ENCODE measurements at places on chromosomes 2 and 18.

DNA sequence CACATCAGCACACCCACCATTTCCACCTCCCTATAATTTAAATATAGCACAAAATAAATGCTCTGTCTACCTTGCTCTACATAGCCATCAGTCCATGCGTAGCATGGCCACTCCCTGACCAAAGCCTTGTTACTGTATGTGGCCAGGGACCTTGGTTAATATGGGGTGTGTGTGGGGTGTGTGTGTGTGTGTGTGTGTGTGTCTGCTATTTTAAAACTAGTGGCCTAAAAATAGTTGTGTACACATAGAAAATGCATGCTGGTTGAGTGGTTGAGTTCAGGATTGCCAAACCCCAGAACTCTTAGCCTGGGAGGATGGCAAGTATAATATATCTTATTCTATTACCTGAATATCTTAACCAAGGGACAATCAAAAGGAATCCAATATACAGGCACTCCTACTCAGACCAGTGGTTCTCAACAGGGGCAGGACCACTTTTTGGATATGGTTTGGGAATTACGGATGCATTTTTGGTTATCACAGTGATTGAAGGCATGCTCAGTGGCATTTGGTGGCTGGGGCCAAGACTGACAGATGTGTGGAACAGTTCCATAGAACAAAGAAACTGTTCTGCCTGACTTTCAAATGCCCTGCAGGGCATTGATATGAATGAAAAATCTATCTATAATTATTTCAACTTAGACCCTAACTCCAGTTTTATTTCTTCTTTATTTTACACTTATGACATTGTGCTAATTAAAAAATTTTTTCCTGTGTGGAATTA, 72.3 kb upstream of the PSME4 start:
- no peak for DNase-seq

GRCh38 chr2:213159768-213160167, 8.4 kb upstream of the IKZF2 start:
- DNase-seq: no peak

GRCh38 chr2:136281281-136282114, 163.5 kb upstream of the CXCR4 start:
- peak; percentile 30 for DNase-seq

DNA sequence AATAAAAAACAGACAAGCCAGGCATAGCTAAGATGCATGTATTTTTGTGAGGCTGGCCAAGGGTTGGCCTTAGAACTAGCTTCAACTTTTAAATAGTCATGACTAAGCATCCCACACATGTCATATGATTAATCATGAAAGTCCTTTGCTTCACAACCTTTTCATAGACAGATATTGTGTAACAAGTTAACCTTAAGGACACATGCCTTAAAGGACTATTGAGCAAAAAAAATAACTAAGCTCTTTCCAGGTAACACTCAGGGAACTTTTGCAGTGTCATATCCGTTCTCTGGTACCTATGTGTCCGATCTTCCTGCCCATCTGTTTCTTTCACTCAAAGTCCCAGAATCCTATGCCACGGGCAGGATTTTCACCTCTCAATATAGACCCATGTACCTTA, 498.4 kb downstream of the STK39 start:
- no peak for DNase-seq

- DNase-seq: no peak
Observed at GRCh38 chr2:73037947-73038585, 33.4 kb downstream of the SFXN5 start.

DNA sequence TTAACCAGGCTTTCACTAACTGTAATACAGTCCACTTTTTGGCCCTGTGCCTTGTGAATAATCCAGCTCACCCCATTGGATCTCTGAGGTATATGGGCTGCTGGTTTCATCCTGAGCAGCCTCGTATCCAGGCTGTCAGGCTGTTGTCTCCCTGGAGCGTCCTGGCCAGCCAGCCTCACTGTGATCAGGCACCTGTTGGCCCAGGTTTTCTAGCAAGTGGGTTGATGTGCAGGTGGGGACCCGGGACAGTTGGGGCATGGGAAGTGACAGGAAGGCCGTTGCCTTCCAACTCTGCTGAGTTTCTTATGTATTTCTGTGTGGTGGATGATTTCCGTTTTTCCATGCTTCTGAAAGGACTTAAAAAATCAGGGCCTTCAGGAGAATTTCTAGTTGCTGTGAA, 132.4 kb downstream of the ACOXL start:
- no peak for DNase-seq

DNA sequence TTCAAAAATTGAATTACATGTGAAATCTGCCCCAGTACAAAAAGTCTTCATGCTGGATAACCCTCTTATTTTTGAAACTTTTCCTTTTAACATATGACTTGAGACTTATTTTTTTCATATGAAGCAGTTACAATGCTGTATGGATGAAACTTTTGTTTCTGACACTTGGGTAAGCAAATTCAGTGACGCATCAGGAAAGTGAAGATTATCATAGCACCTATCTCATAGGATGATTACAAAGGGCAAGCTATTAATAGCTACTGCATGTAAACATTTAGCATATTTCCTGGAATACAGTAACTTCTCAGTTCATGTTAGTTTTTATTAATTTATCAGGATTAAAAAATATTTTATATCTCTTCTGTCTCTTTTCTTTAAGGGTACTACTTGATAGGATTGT, 1109.2 kb downstream of the LRP1B start:
- DNase-seq: no peak

GRCh38 chr2:177767768-177768167, 304.8 kb downstream of the PDE11A start:
- DNase-seq: no peak

DNA sequence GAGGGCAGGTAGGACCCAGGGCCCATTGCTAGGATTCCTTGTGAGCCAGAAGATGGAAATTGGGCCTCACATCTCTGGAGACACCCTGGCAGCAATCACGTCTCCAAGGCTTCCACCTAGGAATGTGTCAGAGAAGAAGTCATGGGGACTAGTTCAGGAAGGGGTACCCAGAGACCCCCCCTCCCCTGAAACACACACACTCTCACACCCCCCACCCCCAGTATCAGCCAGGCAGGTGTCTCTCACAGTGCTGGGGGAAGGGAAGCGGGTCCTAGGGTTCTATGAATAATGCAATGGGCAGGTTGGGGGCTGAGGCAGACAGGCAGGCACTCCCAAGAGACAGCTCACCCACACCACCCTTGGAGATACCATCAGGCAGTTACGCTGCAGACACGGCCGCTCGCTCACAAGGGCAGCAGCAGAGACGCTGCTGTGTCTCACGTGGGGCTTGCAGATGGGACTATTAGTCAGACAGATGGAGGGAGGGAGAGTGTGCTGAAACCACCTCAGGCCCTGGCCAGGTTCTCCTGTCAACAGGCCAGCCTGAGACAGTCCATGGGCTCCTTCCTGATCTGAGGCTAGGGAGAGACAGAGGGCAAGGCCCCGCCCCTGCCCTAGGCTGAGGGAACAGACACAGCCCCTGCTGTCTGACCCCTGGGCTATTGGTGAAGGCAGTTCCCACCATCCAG, 134.6 kb downstream of the CYP26B1 start:
- DNase-seq: no peak

DNA sequence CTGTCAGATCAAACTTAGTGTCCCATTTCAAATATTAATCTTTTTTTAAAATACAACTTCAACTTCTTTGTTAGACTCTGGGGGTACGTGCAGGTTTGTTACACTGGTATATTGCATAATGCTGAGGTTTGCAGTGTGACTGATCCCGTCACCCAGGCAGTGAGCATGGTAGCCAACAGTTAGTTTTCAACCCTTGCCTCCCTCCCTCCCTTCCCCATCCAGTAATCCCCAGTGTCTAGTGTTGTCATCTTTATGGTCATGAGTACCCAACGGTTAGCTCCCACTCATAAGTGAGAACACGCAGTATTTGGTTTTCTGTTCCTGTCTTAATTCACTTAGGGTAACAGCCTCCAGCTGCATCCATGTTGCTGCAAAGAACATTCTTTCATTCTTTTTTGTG, 23.9 kb downstream of the NOL10 start:
- no peak for DNase-seq

- DNase-seq: no peak
Observed at GRCh38 chr18:25467226-25467987, 115.4 kb upstream of the ZNF521 start.

DNA sequence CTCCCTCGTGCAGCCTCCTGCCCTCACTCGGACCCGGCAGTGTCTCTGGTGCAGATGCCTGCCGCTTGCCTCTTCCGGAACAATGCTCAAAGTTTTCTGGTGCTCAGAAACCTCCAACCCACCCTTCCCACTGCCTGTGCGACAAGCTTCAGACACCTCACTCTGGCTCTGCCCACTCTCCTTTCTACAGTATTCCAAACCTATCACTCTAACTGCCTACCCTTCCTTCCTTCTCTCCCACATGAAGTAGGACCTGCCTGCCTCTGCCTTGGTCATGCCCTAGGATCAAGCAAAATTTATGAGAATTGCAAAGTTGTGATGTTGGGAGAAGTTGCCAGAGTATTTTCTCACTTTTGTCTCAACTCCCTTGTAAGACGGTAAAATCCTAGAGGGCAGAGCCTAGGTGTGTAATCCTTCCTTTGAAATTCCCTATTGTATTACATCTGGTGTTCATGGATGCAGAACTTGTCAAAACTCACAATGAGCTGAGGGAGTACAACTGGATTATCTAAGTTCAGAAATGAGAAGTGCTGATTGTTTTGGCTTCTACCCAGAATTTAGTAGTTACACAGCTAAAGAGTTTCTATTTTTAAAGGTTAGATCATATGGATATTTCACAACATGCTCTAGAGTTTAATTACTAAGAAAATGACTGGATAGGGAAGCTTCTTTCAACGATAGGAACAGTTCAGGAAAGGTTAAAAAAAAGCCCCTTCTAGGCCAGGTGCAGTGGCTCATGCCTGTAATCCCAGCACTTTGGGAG, 7.2 kb downstream of the NPC1 start:
- DNase-seq: no peak

DNA sequence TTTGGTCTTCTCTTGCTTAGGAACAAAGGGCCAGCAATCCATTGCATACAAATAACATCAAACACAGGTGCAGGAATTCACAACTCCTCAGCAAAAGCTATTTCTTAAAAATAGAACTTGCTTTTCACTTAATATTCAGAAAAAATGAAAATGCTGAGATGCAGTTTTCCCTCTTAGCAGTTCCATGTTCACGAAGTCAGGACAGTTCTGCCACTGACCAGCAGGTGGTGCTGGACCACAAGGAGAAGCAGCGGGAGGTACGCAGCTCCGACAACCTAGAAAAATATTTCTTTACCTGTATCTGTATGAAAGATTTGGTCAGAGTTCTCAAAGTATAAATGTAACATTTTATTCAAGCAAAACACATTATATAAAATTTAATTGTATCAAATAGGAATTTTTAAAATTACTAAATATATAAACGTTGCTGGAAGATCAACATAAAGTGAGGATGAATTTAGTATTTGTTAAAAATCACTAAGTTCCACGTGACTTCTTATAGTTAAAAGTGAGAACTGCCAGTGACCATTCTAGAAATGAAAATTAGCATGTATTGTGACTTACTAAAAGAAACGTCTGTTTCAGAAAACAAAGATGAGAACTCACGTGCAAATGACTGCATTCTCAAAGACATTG, 48.8 kb downstream of the ADNP2 start:
- peak; percentile 72 for DNase-seq

DNA sequence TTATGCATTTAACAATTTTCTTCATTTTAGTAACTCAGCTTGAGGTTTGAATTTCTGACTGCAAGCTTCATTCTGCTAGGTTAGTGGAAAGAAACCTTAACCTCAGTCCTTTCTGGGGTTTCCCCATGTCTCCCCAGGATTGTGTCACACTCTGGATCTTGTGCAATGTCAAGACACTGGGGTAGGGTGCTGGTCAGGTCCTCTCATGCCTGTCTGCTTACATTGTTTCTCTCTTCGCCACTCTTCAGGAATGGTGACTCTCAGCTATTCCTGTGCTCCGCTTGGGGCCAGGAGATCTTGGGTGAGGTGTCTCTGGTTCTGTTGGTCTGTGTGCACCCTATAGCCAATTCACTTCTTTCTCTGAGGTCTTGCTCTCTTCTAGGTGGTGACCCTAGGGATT, 23.9 kb downstream of the CTLA4 start:
- DNase-seq: peak; percentile 80

GRCh38 chr18:48931680-48932461, 18.9 kb downstream of the SMAD7 start:
- DNase-seq: peak; percentile 81

All from stimulated activated CD4-positive, alpha-beta T cell treated with anti-CD3 and anti-CD28 coated beads, Interleukin-1b, Interleukin-23, amount 100 ng/mL, for 48 hours (primary cell).